Effector CD8-positive, alpha-beta T cell (primary cell): ENCODE measurements at places on chromosomes 12 and 14.

DNA sequence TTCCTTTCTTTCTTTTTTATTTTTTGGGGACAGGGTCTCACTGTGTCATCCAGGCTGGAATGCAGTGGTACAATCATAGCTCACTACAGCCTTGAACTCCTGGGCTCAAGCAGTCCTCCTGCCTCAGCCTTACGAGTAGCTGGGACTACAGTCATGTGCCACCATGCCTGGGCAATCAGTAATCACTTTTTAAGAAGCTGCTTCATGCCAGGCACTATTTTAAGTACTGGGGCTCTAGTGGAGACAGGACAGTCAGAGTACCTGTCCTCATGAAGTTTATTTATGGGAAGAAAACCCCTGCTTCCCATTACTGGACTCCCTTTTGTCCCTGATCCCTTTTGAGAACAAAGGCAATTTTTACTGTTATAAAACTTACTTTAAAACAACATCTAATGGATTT lies 124.0 kb upstream of the NPAS3 start:
- no peak for DNase-seq

- DNase-seq: no peak
These were observed 67.4 kb downstream of the CLIP1 start for GRCh38 chr12:122354958-122355641.

GRCh38 chr12:113149361-113150150 lies at the start of gene CFAP73:
TSS of gene CFAP73 (plus strand) at chr12:113149724. CDS start at chr12:113149858, 134 bp downstream.
- no peak for DNase-seq

DNA sequence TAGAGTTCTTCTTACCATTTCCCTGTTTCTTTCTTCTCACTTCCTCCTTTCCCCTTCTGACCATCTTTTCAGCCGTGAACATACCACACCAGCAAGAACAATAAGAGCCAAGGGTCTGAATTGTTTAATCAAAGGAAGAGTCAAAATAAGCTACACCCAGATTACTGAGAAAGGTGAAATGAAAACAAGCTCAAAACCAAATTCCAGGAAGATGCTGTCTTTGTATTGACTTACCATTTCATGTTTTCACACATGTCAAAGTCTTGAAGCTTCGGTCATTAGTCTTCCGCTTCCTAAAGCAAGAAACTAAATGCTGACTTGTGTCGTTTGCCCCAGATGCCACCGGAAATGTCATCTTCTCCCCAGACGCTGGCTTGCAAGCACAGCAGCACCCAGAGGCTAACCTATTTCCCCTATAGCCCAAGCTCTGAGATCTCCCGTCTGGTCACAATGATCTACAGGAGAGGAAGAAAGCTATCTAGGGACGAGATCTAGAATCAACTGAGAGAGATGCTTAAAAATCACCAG lies 136.5 kb upstream of the AMIGO2 start:
- no peak for DNase-seq

GRCh38 chr12:46998811-46999368 lies 80.5 kb upstream of the PCED1B start:
- DNase-seq: no peak

GRCh38 chr14:76760331-76761135 lies 735 bp upstream of the VASH1 start:
- DNase-seq: no peak

DNA sequence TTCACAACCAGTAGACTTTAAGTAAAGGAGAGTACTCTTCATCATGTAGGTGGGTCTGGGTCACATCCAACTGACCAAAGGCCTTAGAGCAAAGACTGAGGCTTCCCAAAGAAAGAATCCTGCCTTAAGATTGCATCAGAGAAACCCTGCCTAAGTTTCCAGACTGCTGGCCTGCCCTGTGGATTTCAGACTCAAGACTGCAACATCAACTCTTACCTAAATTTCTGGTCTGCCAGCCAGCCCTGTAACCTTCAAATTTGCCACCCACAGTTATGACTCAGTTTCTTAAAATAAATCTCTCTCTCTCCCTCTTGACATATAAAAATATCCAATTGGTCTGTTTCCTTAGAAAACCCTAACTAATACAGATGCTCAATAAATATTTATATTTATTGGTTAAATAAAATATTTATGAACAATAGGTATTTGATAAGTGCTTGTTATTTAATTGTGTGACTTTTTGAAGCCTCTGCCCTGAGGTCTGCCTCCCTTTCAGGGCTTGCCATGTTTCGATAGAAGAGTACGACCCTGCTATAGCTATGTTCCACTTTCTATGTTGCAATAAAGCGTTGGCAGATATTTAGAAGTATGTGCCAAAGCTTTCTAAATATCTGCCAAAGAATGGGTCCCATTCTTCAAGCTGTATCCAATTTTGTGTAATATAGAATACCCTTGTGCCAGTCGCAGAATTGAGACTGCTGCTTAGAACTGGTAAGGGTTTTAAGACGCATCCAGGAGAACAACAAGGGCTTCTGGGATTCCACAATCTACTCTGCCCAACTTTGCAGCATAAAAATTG lies 65.7 kb downstream of the TMEM30B start:
- no peak for DNase-seq

- DNase-seq: no peak
These were observed 34.9 kb downstream of the RAD9B start for GRCh38 chr12:110536834-110537604.

GRCh38 chr14:101464984-101465794 lies 96.1 kb upstream of the DIO3 start:
- no peak for DNase-seq

DNA sequence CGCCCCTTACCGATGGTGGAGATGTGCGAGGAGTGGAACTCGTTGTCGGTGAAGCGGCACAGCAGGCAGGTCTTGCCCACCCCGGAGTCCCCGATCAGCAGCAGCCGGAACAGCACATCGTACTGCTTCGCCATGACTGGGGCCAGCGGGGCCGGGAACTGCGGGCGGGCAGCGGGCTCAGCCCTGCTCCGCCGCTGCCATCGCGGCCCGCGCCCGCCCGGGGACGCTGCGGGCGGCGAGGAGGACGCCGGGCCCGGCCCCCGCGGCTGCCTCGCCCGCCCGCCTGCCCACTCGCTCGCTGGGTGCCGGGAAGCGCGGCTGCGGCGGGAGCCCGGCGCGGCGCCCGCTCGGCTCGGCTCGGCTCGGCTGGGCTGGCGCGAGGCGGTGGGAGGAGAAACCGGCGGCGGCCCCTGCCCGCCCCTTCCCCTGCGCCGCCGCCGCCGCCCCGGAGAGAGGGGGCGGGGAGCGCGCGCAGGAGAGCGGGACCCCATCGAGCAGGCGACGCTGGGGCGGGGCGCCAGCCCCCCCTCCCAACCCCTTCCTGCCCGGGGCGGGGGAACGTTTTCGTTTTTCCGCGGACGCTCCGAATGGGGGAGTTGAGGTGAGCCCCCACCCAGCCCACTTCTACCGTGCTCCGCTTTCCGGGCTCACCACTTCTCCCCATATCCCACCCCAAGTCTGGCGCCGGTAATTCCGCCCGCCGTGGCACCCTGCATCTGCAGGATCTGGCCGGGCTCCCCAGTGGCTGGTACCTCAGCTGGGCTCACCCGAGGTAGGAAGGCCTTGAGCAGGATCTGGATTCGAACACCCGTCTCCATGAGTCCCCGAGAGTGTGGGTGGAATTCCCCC lies at the start of gene RAB15:
Gene RAB15, minus strand, starts transcription at position 394 of the 849 bp plus-strand sequence. Its CDS starts 260 bp downstream, at position 134.
- DNase-seq: peak; percentile 16

DNA sequence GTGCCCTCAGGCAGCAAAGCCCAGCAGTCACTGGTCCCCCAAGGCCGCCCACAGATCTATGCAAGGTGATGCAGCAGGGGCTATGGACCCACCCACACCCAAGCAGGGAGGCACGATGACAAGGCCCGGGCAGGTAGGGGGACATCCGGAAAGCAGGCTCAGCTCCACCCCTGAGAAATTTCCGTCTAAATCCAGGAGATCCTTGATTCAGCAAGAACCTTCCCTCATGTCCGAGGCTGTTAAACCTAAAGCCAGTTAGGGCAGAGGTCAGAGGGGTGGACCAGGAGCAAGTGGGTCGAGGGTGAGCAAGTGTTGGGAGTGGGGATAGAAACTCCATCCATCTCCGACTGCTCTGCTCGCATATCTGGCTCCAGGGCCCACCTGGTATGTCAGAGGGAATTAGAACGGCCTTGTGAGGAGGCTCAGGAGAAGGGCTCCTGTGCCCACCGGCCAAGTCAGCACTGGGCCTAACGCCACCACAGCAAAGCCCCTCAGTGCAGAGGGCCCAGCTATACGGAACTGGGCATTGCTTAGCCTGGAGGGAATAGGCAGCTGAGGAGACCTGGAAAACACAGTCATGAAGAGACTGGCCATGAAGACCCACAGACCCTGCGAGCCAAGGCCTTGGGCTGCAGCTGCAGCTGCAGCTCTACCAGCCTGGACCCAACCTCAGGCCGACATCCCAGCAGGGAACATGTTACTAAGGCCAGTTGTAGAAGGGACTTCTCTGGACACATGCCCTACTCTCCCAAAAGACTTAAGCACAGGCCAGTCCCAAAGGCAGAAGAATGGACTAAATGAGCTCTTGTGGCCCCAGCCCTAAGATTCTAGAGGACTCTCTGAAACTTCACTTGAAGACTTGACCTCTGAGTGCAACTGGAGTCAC lies 34.3 kb downstream of the DAD1 start:
- no peak for DNase-seq

DNA sequence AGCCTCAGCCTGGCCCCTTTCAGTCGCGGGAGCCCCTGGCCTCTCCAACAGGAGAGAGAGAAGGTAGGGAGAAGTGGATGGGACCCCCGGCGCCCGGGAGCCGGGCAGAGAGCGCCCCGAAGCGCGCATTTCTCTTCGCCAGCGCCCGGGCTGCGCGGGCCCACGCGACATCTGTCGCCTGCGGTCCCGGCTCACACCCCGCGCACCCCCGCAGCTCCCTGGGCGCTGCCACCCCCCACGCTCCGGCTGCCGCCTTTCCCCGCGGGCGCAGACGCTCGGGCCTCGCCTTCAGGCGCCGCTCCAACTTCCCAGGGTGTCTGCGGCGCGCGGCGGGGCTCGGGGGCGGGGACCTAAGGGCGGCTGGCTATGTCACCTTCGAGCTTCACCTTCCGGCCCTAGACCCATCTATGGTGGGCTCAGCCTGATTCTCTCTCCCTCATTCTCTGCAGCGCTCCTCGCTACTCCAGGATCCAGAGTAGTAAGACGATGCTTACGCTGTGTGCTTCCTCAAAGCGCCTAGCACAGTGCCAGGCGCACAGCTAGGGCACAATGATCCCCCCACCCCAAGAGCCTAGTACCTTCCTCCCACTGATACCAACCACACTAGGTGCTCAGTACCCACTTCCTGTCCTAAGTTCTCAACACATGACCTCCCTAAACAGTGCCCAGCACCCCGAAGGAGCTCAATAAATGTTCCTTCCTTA lies 1.6 kb downstream of the HRK start:
- no peak for DNase-seq

- no peak for DNase-seq
These were observed 2.9 kb upstream of the SRGAP1 start for GRCh38 chr12:63841571-63841970.

DNA sequence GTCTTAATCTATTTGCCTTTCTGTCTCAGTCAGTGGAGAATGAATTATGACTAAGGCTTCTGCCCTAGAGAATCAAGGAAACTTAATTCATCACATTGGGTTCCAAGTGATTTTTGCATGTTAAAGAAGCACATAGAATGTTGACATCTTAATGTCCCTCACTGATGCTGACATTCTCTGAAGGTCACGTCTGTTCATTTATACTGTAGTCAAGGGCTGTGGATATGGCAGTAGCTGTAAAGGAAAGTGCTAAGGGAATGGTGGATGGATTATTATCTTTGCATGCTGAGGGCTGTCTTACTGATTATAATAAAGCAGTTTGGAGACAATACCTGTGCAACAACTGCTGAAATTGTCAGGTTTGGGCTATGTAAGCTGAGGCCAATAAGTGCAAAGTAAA lies 161.2 kb downstream of the PLCZ1 start:
- no peak for DNase-seq

- no peak for DNase-seq
These were observed 245.3 kb downstream of the ZFP36L1 start for GRCh38 chr14:68547305-68548193.

- no peak for DNase-seq
These were observed 63.2 kb downstream of the SPRING1 start for GRCh38 chr12:116674643-116675183.

- peak; percentile 73 for DNase-seq
These were observed 9.2 kb downstream of the DGKA start for GRCh38 chr12:55940065-55940732.
